AG20443 (cell line): ENCODE measurements at places on chromosomes 5 and 9.

DNA sequence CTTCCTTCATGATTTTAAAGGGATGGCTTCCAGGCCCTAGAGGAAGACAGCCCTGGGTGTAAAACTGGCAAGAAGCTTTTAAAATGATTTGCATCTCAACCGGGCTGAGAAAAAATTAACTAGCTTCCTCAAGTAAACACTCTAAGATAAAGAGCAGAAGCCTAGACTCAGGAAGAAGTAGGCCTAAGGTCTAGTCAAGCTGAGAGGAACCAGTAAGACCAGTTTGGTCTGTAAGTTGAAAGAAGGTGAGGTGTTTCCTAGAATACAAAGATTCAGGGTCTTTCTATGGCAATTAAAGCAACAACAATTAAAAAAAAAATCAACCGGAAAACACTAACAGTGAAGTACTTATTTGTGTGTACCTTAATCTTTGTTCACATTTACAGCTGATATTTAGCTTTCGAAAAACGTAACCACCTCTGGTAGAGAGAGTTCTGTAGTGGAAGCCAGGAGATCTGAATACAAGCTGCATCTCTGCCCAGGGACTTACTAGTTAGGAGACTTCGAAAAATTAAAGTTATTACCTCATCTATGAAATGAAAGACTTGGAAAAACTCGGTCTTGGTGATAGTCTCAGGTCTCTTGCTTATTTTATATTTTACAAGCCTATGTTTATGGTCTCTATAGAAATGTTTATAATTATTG, 75.7 kb downstream of the TUSC1 start:
- no peak for DNase-seq

- no peak for DNase-seq
Measured at GRCh38 chr5:102547141-102548035, 48.6 kb upstream of the SLCO6A1 start.

GRCh38 chr9:127626752-127627493, 14.8 kb downstream of the STXBP1 start:
- no peak for DNase-seq

- DNase-seq: peak; percentile 74
Measured at GRCh38 chr5:122999947-123000563, 36.5 kb downstream of the PPIC start.
